ENCODE measurements at places on chromosomes 12 and 14.

DNA sequence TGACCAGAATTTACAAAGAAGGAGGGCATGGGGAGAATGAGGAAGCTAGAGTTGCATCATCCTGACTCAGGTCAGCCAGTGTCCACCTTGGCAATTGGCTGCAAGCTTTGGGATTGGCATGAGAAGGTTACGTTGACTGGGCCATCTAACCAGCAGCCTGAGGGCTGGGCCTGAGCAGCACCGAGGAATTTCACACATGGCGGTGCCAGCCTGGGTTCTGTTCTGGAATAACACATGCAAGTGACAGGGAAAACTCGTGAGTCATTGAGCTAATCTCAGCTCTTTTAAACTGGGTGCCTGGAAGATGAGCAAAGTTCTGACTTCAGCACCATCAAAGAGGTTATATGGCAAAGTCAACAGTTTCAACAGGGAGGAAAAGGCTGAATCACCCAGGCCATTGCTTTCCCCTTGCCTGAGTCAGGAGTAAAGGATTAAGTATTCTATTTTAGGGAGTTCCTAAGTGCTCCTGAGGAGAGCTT lies 543.2 kb upstream of the TBX3 start:
- DNase-seq: no peak

DNA sequence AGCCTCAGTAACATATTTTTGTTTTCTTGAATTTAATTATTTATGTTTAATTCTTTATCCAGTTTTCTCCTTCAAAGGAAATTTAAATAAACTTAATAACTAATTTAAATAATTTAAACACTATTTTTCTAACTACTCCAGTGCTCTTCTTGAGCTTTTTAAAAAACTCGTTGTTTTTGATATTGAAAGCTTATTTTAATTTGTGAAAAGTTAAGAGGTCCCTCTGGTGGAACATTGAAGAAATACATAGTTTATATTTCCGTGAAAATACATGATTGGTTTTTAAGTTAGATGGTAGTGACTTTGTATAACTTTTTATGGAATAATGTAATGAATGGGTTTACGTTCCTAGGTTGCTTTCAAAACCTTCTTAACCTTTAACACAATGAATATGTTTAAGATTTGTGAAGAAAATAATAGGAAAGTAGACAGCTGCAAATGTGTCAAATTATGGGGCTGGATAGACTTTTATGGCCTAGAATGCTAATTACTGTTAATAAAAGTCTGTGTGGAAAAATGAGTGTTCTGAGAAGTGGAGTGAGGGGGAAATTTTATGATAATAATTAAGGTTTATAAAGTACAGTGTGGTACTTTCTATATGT lies 45.9 kb upstream of the MSRB3 start:
- no peak for DNase-seq

- peak; percentile 38 for DNase-seq
These were observed 4.8 kb upstream of the AMN start for GRCh38 chr14:102917469-102918211.

- DNase-seq: no peak
These were observed 152.1 kb downstream of the DUSP6 start for GRCh38 chr12:89200217-89200616.

- no peak for DNase-seq
These were observed 11.0 kb upstream of the CREBL2 start for GRCh38 chr12:12600659-12601058.

- no peak for DNase-seq
These were observed 584.8 kb downstream of the ETNK1 start for GRCh38 chr12:23209793-23210192.

- DNase-seq: no peak
These were observed 457.7 kb upstream of the TMEM132C start for GRCh38 chr12:127809275-127809674.

DNA sequence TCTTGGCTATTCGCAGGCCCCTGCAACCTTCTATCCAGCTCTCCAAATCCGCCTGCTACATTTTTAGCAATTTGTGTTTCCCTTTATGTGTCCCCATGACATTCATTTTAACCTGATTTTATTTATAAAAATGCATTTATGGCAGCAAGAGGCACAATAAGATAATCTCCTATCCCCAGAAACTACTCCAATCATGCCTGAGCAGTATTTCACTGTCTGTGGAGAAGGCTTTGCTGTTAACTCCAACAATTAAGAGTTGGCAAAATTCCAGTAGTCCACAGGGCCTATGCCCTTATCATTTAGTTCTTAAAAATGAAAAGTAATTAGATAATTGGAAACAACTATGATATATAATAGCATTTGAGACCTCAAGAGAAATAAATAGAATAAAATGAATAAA lies 462.4 kb downstream of the TRHDE start:
- DNase-seq: no peak

GRCh38 chr12:62484233-62484632 lies 17.6 kb downstream of the MON2 start:
- DNase-seq: no peak

DNA sequence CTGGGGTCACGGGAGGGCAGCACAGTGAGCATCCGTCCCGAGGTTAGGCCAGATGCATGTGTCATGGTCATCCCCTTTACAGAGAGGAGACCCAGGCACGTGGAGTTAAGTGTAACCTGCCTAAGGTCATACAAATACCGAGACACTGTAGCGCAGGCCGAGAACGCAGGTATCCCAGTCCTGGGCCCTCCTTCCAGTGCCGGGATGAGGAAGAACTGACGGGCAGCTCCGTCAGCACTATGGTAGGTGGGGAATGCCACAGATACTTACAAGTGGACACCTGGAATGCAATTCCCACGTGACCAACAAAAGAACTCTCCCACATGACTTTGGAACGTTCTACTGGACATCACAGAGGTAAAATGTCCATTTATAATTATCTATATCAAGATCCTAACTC lies 8.7 kb upstream of the TMEM229B start:
- no peak for DNase-seq

DNA sequence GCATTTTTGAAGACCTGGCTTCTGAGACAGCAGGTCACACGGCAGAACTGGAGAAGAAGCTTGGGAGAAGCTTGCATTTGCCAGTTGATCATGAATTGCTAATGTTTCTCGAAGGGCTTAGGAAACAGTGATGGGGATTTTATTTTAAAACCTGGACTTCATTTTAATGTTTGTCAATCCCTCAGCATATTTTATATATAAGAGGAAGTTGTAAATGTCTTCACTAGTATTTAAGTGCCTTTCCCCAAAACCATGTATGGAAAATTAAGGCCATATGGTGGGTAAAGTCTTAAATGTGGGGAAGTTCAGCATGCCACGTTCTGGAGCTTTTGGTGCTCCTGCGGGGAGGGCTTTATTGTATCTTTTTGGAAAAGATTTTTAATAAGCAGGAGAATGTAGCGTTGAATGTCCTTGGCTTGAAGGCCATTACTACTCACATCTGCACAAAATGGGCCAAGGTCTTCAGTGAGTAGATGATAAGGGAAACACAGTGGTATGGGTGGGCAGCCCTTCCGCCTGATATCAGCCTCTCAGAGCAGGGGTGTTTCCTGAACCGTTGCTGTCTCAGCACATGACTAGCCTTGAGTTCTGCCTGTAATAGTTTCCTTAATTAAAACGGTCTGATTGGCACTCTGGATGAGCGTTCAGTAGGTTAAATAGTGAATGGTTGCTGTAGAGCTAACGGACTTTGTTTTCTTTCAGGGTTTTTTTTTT lies 511.4 kb downstream of the PCNX1 start:
- DNase-seq: no peak

DNA sequence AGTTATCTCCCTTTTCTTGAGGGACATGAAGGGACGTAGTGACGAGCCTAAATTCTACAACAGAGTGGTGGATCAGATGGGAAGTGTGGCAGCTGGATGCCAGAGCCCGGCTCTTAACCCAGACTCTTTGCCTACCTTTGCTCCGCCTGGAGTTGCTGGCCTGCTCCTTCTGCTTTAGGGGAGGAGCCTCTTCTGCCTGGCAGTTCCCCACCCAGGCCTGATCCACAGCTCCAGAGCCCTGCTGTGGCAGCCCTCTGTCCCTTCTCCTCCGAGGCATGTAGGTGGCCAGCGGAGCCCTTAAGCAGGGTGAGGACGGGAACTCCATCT lies 2.3 kb upstream of the PRPH start:
- DNase-seq: no peak

DNA sequence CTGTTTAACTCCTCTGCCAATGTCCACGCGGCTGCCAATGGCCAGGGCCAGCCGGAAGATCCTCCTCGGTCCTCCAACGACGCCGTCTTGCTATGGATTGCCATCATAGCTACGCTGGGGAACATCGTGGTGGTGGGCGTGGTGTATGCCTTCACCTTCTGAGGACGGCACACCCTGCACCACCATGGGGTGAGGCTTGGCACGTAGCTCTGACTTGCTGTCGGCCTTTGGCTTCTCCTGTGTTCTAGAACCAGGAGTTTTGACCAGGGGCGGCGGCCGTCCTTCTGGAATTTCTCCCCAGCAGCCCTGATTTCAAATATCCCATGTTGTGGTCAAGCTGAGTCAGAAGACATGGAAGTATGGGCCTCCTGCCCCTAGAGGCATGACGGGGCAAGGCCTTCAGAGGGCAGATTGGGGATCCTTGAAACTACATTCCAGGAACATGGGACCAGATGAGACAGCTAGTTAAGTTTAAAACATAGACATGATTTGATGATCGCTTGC lies 47.5 kb downstream of the C14orf132 start:
- no peak for DNase-seq

DNA sequence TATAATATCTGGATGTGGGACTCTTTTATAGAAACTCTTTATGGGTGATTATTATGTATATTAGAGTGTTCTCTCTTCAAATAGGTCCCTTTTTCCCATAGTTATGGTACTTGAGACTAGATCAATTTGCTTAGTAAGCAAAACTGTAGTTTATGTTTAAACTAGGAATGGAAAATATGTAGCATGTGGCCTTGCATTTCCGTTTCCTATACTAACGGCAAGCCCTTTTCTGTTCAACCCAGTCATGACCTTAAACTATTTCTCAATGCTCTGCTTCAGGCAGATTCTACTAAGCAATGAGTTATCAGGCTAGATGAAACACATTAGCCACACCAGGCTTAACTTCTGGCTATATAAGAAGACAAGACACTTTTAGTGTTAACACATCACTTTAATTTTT lies 84.6 kb downstream of the OTOGL start:
- DNase-seq: no peak

DNA sequence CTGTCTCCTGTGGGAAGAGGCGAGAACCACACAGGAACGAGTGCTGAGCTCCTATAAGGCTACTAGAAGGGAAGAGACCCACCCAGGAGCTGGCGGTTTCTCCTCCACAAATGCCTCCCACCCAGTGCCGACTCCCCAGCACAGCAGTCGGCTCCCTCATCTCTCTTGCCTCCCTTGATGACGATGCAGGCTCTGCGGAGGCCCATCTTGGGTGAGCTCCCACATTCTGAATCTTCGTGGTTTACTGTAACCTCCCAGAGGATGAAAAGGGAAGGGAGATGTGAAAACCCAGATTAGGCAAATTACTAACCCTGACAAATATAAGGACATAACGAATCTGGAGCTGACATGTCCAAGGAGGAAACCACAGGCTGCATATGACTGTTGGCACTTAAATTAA lies 23.8 kb downstream of the GRIN2B start:
- DNase-seq: no peak

DNA sequence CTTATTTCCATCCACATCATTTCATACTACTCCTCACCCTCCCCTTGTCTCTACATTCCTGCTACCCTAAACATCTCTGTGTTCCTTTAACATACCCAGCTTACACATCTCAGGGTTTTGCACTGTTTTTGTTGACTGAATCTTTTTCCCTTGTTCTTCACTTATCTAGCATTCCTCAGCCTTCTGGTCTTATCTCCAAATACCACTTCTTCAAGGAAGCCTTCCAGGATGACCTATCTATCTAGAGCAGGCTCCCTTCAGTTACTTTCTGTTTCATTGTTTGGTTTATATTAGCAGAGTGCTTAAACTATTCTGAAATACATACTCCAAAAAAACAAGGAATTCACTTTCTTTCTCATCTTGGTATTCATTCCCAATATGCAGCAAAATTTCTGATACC lies 353.1 kb downstream of the NAV3 start:
- DNase-seq: no peak

DNA sequence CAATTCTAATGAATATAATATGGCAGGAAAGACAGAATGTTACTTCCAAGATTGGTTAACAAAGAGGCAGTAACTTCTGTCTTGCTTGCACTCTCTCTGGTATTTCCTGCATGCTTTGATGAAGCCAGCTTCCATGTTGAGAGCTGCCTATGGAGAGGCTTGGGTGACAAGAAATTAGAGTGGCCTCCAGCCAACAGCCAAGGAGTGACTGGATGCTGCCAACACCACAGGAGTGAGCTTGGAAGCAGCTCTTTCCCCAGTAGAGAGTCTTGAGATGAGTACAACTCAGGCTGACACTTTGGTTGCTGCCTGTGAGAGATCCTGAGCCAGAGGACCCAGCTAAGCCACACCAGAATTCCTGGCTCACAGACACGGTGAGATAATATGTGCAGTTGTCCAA lies 183.1 kb downstream of the RMST start:
- DNase-seq: no peak

- DNase-seq: no peak
These were observed 1044.8 kb downstream of the FLRT2 start for GRCh38 chr14:86574778-86575129.

- DNase-seq: no peak
These were observed 28.5 kb downstream of the OSBPL8 start for GRCh38 chr12:76531056-76531455.

GRCh38 chr12:21607701-21608100 lies 3.1 kb upstream of the GYS2 start:
- DNase-seq: no peak

GRCh38 chr14:65772921-65773574 lies 360.5 kb downstream of the FUT8 start:
- DNase-seq: no peak

GRCh38 chr12:69657376-69658137 lies 41.5 kb downstream of the BEST3 start:
- DNase-seq: no peak

- no peak for DNase-seq
These were observed 17.6 kb downstream of the ANKRD9 start for GRCh38 chr14:102491786-102492530.

GRCh38 chr14:91344096-91344495 lies 73.5 kb downstream of the CCDC88C start:
- DNase-seq: no peak

GRCh38 chr14:20477211-20477876 lies 8.1 kb downstream of the PNP start:
- no peak for DNase-seq
